ENCODE measurements at places on chromosomes 3 and 15. TPM values are rescaled to one million over a fixed set of nuclear protein-coding genes. Genes with fewer than 3 reads are reported as not detected.

Gene CELSR3
- total RNA-seq = 0.25 TPM

Gene ANKDD1A
- 6.0 TPM for total RNA-seq

Gene ARL6
- 4.5 TPM for total RNA-seq

Gene IQCH
- total RNA-seq = 1.0 TPM

Gene SERINC4
- total RNA-seq = not detected

Gene RPP14
- 12.9 TPM for total RNA-seq

GRCh38 chr3:128569756-128570155 is 76.8 kb upstream of the GATA2 start:
- DNase-seq = no peak

DNA sequence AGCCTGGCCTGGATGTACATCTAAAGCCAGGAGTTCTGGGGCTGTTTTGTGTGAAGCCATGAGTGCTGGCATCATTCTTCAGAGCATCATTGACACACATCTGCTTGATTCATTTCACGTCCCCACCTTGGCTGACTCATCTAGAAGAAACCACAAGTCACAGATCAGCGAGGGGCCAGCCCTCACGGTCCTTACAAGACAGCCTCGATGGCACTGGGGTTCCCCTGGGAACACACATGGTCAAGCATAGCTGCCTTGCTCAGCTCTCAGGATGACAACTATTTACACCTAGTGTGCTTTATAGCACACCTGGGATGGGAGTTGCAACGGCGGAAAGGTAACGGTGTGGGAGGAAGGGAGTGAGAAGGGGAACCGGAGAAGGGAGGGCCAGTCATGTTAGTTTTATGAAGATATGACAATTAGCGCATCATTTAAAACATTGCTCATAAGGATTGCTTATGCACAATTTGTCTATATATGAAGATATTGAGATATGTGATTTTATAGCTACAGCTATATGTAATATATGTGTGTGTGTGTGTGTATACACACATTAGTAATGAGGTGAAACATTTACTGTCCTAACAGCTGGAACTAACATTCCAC is 227.1 kb downstream of the RPLP1 start:
- no peak for DNase-seq

DNA sequence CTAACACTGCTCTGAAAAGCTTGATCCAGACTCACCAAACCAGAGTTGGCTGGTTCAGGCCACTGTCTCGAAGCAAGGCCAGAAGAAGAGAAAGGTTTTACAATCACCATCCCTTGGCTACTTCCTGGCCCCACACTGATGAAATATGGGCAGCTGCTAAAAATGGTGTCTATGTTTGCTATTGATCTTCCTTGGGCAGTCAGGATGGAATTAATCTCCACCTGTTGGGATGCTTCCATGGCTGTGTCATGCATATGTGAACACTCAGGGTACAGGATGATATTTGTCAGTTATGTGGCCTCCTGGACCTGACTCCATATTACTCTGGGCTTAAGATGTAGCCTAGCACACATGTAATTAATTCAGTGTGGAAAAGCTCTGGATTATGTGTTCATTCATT is 61.9 kb downstream of the FRMD4B start:
- no peak for DNase-seq

DNA sequence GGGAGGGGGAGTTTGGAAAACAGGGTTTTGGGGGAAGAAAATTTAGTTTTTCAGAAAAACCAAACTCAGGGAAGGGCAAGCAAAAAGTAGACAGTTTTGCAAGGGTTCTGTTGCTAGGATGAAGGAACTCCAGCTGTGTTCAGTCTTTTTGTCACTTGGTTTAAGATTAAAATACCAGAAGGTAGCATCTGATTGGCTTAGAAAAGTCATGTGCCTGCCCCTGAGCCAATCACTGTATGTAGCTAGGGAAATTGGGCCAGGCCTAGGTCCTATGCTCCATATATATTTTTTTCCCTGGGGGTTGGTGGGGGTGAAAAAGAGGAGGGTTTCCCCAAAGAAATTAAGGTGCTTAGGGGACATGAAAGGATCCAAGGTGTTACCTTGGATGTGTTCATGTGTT is 24.3 kb downstream of the CLDN11 start:
- no peak for DNase-seq

DNA sequence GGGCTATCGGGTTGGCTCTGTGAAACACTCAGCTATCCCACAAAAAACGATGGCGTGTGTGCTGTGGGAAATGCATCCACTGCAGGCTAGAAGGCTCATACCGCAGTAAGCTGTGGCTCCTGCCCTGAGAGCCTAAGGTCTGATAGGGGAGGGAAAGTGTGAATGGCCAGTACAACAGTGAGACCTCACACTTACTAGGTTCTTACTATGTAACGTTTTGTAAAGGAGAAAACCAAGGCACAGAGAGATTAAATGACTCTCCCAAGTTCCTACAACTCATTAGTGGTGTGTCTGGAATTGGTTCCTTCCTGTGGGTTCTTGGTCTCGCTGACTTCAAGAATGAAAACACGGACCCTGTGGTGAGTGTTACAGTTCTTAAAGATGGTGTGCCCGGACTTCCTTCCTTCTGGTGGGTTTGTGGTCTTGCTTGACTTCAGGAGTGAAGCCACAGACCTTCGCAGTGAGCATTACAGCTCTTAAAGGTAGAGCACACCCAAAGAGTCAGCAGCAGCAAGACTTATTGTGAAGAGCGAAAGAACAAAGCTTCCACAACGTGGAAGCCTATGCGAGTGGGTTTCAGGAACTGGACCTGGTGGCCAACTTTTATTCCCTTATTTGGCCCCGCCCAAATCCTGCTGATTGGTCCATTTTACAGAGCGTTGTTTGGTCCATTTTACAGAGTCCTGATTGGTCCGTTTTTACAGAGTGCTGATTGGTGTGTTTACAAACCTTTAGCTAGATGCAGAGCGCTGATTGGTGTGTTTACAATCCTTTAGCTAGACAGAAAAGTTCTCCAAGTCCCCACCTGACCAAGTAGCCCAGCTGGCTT is 161.7 kb downstream of the POLR2M start:
- DNase-seq = no peak

- no peak for DNase-seq
These were observed 1.0 kb downstream of the RASSF1 start for GRCh38 chr3:50339485-50340146.

- DNase-seq = peak; percentile 82
These were observed 45.1 kb downstream of the EFCAB12 start for GRCh38 chr3:129383292-129383860.

DNA sequence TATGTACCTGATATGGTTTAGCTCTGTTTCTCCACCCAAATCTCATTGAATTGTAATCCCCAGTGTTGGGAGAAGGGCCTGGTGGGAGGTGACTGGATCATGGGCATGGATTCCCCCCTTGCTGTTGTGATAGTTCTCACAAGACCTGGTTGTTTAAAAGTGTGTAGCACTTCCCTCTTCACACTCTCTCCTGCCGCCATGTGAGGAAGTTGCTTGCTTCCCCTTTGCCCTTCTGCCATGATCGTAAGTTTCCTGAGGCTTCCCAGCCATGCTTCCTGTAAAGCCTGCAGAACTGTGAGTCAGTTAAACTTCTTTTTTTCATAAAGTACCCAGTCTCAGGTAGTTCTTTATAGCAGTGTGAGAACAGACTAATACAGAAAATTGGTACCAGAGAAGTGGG is 93.1 kb downstream of the C3orf70 start:
- DNase-seq = peak; percentile 15

DNA sequence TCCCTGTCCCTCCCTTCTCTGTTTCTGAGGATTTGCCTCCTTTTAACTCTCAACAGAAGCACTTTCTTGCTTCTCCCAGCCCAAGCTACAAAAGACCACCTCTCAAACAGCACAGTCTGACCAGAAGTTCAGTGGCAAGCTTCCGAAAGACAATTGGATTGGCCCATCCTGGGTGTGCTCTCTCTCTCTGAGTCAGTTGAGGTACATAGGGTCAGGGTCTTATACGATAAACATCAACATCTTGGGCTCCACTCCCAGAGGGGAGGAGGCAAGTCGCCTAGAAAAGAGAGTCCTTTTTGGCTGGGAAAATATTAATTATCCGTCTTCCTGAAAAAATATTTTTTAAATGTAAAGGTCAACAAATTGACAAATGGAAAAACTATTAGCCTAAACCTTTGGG is 155.8 kb downstream of the TMCO5A start:
- no peak for DNase-seq

- no peak for DNase-seq
These were observed 46.6 kb downstream of the XXYLT1 start for GRCh38 chr3:195224156-195224979.

DNA sequence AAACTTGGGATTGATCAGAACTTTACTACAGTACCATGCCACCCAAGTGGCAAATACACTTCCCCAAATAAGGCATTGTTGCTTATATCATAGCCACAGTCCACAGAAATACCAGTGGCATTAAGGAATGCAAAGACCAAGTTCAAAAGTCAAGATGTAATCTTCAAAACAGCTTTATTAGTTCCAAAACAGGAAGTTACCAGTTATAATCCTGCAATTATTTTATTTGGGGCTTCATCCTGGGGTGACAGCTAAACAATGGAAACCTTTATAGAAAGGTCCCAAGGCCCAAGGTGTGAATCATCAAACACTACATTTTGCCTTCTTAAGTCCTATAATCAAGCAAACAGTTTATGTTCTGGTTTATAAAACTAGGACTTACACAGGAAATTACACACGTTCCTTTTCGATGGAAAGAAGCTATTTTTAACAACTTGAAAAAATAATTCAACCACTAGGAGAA is 30.3 kb upstream of the RNF7 start:
- DNase-seq = peak; percentile 93

DNA sequence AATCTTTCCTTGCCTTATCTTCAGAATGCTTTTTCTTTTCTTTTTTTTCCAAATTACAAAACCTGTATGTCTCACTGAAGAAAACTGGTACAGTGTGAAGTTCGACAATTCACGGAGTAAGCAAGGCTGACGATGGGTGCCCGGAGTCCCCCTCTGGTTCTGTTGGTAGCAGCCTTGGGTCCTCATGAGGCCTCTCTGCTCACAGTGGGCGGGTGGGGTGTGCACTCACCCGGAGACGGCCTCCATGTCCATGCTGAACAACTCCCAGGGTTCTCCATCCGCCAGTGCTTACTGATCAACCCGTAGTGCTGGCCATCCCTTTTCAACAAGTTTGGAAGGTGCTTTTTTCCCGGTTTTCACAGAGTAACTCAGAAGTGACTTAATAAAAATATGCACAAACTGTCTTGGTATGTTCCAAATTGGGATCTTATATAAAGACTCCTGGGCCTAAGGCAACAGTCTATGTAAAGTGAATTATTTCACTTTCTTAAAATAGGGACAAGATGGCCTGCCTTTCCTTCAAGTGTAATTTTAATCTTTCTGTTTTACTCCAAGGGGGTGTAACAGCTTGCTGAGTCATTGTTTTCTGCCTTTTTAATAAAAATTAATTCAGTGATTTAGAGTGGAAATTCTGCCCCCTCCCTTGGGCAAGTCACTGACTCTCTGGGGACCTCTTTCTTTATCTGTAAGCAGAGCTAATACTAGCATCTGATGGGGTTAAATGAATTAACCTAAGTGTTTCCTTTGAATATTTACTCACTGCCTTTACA is 23.7 kb downstream of the LRRK1 start:
- DNase-seq = no peak

DNA sequence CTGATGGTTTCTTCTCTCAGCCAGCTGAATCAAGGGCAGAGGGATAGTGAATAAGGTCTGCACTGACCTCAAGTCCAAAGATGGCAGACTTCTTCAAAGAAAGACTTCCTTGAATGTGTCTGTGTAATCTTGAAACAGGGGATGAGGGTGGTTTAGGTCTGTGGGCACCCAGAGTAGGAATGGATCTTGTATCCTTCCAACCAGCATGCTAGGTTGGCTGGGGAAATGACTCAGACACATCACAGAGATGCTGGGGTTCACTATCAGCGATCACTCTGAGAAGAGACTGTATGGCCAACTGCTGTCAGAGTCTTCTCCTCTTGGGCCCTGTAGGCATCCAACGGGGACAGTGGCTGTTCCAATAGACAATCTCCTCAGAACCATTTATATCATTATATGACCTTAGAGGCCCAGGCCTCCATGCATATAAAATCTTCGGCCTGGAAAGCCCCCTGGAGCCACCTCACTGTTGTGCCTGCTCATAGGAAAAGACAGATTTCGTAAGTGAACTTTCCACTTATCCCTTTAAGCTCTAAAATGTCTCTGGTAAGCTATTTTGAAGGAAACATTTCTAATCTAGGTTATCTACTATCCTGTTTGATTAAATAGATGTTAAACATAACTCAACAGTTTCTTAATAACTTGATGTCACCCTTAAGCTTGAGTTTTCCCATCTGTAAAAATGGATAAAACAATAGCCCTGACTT is 58.5 kb downstream of the TIPARP start:
- DNase-seq = no peak

GRCh38 chr3:54986294-54986693 is 58.4 kb upstream of the LRTM1 start:
- DNase-seq = no peak

- no peak for DNase-seq
These were observed 56.6 kb upstream of the CTDSPL2 start for GRCh38 chr15:44370830-44371229.

GRCh38 chr3:56154297-56154696 is 314.0 kb downstream of the ERC2 start:
- no peak for DNase-seq

- DNase-seq = no peak
These were observed 483.7 kb upstream of the FRG2C start for GRCh38 chr3:75180235-75180944.

DNA sequence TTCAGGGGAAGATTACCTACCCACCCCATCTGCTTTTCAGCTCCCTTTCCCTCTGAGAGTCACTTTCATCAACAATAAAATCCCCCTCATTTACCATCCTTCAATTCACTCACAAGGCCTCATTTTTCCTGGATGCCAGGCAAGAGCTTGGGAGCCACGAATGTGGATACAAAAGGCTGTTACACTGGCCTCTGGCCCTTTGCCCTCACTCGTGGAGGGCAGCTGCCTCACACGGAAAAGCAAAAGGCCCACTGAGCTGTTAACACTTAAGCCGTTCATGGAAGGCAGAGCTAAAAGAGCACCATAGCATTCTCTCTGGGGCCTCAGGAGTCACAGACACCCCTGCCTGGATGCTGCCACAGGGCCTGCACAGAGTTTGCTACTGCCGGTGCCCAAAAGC is 102.4 kb upstream of the TUSC7 start:
- no peak for DNase-seq

DNA sequence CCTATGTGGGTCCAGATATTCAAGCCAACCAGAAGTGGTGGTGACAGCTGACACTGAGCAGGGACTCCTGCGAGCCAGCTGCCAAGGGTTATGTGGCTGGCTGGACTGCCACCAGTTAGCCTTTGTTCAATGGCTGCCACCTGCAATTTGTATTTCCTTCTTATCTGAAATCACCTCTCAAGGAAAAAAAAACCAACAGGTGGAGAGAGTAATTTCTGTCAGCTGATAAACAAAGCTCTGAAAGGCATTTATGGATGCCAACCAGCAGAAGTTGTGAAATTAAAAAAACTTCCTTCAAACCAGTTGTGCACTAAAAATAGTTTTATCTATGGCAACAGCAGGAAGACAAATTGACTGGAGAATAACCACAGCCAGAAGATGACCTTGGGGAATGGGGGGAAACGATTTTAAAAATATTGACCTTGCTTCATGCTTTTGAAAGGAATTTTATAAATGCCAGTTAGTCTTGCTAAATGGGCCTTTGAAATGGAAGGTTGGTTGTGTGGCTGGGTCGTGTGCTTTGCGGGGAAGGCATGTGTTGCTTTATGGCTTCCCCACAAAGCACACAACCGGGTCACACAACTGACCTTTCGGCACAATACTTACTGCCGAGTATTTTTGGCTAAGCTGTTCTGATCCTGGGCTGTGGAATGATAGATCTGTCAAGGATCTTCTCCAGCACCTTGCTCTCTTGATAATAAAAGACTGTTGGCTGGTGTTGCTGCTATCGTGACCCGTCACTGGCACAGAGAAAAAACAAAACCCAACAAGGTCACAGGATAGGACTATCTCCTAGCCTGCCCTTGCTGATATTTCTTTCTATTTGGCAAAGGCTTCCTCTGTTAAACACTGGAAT is 3.5 kb downstream of the MYZAP start:
- peak; percentile 72 for DNase-seq
